ENCODE measurements at places on chromosomes 13 and 19.

DNA sequence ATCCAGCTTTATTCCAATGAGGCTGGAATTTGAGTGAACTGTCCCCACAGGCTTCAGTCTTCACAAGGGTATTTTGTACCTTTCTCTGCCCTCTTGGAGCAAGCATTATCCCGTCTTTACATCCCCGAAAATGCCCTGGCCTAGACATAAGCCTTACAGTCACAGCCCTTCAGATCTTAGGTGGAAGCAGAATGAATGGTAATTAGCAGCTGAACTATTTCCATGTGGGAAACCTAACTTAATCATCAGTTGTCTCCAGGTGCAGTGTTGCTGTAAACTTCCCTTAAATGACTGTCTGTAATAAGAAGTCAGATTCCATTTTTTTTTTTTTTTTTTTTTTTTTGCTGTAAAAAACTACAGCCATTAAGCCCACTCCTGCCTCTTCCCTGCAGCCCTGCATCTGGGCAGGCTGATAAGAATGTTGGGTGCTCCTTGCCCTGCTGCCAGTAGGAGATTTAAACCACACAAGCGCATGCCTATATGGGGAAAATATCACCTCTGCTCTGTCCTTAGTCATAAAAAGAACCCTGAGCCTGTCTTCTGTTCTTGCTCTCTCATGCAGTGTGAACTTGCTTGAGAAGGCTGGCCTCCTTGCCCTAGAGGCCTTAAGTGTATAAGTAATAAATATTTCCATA is 426.8 kb upstream of the SLITRK5 start:
- no peak for DNase-seq

- peak; percentile 66 for DNase-seq
These were observed 1.1 kb downstream of the NAA16 start for GRCh38 chr13:41312176-41312500.

- no peak for DNase-seq
These were observed 25.0 kb upstream of the NAPA start for GRCh38 chr19:47539747-47540311.

DNA sequence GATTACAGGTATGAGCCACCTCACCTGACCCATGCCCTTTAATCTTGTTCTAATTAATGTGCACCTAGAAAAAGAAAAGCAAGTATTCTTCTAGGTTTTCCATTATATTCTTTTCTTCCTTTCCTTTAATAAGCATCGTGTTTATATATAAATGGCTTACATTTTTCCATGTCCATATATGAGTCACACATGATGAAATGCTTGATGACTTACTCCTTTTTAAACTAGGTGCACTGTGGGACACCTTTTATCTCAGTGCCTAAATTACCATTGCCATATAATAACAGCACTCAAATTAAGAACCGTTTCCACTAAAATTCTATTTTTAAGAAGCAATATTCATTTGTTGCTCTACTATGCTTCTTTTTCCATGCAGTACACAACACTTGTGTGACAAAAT is 363.3 kb downstream of the LIG4 start:
- DNase-seq = no peak

GRCh38 chr19:54373781-54374631 is 9.3 kb upstream of the LAIR1 start:
- DNase-seq = no peak

All from upper lobe of right lung (tissue), 1 donor.